ENCODE measurements at places on chromosomes 2 and 18.

GRCh38 chr2:59398081-59398480 lies 1155.4 kb downstream of the BCL11A start:
- no peak for DNase-seq

DNA sequence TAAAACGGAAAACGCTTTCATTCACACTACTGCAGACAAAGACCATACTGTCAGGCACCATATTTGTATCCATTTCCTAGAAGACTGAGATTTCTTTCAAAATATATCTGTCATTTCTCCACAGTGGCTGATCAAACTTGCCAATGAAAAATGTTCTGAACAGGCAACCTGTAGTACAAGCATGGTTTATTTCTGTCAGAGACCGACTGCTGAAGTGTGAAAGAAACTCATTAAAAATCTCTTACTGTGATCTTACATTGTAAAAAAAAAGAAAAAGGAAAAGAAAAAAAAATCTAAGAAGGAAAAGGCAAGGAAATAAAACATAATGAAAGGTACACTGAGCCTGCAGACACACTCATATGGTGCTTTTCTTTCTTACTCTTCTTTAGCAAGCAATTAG lies 184.5 kb downstream of the STK39 start:
- no peak for DNase-seq

DNA sequence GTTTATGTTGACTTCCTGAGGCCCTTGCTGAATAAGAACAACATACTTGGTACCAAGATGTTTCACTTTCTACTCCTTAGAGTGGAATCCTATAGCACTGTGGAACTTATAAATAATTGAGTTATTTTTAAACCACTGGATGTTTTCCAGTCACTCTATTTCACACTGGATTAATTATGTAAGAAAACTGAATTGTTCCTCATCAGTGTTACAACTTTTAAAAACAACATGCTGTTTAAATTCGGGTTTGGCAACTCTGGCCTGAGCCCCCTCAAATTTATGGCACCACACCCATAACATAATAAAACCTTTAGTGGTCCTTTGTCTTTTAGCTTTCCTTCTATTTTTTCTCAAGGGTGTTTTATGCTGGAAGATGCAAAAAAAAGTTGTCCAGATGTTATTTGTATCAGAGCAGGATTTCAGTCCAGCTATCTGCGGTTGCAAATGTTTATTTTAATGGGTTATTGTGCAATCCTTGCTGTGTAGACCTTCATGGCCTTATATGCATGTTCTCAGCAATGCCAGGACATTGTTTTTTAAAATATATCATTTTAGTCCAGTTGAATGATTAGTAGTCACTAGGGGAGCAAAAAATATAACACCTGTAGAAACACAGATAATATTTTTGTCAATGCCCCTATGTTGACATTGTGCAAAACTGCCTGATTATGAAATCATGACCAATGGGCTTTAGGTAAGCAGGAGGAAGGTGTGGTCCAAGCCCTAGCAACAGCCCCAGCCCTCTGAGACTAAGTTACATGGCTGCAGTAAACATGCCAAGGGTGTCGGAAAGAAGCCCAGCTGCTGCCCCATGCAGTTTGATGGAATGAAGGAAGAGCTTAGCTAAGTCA lies 638.0 kb upstream of the ZEB2 start:
- no peak for DNase-seq

GRCh38 chr2:223576873-223577272 lies 25.3 kb downstream of the SCG2 start:
- no peak for DNase-seq

DNA sequence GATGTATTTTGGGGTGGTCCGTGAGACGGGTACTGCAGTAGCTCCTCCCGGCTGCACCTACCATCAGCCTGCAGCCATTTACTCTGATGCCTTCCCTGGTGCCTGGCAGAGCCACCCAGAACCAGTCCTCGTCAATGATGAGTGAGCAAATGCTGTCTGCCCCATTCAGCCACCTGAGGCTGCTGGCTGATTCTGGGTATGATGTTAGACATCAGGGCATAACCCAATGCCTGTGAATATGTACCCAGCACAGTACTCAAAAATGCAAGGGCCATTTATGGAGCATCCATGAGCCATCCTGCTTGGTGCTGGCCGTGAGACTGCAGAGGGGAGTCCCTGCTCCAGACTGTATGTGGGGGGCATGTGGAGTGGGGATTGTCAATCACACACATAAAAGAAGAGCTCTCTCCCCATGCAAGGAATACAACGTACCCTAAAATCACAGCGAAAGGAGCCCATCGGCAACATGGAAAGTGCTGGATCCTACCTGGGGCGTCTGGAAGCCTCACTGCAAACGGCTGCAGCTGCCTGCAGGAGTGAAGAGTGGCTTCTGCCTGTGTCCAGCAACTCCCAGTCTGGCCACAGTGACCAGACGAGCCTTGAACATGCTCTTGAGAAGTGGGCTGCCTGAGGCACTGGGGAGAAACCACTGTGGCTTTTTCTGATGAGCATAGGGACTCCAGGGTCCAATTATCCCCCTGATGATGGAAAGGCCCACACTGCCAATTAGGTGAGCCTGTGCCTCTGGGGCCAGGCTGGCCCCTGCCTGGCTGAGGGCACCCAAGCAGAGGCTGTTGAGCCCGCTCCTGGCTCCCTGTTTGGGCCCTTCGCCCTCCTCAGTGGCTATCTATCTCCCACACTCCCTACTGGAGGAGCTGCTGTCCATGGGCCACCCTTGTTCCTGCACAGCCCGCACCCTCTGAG lies 2.4 kb upstream of the OR6B2 start:
- no peak for DNase-seq

- DNase-seq = no peak
Measured at GRCh38 chr2:40371525-40372282, 80.2 kb downstream of the SLC8A1 start.

GRCh38 chr2:73009177-73009839 lies 62.2 kb downstream of the SFXN5 start:
- no peak for DNase-seq

GRCh38 chr2:212904646-212905045 lies 246.8 kb downstream of the IKZF2 start:
- DNase-seq = no peak

DNA sequence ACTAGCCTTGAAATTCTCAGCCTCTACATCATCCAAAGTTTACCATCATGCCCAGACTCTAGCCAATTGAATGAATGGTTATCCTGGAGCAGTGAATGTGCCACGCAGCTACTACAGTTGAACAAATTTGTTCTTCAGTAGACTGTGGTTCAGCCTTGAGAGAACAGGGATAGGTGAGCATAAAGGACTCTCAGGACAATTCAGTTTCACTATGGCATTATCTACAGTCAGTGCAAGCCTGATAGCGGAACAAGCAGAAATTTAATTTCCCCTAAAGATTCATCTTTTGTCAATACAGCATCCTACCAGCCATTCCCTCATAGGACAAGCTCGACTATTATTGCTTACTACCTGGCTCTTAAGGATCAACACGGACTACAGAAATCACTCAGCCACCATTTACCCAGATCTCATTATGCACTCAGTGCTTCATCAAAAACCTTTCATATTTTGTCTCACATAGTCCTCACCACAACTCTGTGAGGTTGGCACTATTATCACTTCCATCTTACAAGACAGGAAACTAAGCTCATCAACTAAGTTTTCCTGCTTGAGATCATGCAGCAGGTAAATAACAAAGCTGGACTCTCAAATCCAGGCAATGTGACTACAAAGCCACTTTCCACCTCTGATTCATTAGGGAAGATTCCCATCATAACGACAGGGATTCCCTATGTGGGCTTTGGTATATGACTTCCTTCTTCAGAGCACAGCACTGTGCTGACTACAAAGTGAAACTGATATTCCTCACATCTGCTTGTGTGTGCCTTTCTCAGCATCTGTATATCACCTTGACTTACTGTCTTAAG lies 181.5 kb upstream of the ACVR2A start:
- no peak for DNase-seq

DNA sequence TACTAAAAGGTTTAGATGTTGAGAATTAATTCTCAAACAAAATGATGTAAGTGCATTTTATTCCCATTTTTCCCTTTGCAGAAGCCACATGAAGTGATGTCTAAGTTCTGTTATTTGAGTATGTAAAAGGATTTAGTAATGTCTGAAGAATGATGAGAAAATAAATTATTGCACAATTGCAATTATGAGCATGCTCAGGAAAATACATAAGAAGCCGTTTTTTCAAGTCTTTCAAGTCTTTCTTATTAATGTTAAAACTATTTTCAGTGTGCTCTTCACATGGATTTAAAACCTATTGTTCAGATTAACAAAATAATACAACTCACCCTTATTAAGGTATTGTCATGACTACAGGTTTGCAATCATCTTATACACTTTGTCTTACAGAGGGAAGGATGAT lies 331.4 kb upstream of the NETO1 start:
- DNase-seq = no peak

GRCh38 chr2:236705295-236706105 lies 135.9 kb downstream of the ACKR3 start:
- DNase-seq = no peak

DNA sequence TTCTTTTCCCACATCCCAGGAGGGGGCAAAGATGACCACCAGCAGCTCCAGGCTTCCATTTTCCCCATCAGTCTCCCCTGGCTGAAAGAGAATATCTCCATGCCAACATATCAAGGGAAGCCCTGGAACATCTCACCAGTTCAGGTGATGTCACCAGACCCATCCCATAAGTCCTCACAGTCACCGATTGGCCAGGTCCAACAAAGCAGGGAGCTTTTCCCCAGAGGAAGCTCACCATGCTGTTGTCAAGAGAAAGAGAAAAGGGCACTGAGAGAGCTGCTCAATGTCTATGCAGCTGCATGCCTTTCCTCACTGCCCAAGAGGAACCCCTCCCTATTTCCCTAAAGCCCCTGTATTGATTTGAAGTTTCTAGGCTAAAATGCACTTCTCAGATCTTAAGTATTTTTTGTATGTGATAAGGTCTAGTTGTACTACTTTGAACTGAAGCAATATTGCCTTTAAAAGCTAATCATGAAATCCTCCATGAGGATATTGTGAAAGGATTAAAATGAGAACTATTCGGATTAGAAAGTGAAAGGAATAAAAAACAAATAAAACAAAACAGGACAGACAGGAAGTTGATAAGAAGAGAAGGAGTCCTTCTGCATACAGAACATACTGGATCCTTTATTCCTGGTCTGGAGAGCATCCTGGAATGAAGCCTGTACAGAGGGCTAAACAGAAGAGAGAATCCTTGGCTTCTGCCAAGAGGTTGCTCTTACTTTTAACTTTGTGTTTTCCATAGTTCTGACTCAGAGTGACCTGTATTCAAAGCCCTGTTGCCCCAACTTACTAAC lies 45.2 kb upstream of the CTIF start:
- no peak for DNase-seq

All from activated naive CD8-positive, alpha-beta T cell treated with anti-CD3 and anti-CD28 coated beads, Interleukin-2, amount 10 ng/mL, durations not matched to agents 7 days and 5 days (primary cell).